ENCODE measurements at places on chromosomes 3 and 15.

DNA sequence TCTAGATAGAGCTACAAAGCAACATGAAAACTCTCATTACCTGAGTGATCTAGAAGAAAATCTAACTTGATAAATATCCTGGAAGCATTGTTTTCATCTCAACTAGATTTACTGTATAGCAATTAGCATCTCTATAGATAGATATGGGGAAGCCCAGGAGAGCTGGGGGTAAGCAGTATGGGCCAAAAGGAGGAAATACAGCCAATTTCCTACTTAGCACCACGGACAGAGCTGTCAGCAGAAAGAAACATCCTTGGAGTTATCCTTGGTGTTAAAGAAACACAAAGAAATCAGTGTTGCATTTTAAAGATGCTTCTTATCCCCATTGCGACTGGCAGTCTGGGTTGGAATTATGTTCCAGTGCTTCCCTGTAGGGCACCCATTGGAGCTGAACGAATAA, 126.2 kb downstream of the TIGIT start:
- no peak overlapping the region for H3K27ac ChIP-seq
- H3K4me3 ChIP-seq = no peak overlapping the region
- no peaks in the 10 kb centered on the region for H3K27me3 ChIP-seq
- DNase-seq = no peak

DNA sequence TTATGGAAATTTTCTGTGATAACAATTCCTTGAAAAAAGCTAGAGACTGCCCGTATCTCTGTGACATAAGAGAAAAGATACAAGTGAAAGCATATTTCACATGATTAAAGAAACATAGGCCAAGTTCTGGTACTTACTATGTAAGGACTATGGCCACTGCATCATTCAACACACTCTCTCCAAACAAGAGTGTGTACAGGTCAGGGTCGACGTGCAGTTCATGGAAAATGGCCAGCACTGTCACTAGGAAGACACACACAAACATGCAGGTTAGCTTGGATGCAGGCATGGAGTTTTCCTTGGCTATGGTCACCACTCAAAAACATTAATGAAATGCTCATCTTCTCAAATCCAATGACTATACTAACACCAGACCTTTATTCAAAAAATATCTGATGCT, 196.2 kb downstream of the SLC9A9 start:
- no peak for DNase-seq
- no peak overlapping the region for H3K27ac ChIP-seq
- H3K36me3 ChIP-seq = peaks cover 5% of the 10 kb centered on the region
- no peaks in the 10 kb centered on the region for H3K27me3 ChIP-seq
- no peak overlapping the region for H3K4me3 ChIP-seq

- no peak overlapping the region for H3K27ac ChIP-seq
- H3K36me3 ChIP-seq = no peaks in the 10 kb centered on the region
- no peaks in the 10 kb centered on the region for H3K4me1 ChIP-seq
- no peak overlapping the region for H3K4me3 ChIP-seq
- no peak for DNase-seq
- H3K27me3 ChIP-seq = no peaks in the 10 kb centered on the region
These were observed 169.0 kb downstream of the TBC1D5 start for GRCh38 chr3:17573396-17573795.

GRCh38 chr3:167184511-167184910, 195.6 kb downstream of the ZBBX start:
- H3K27ac ChIP-seq = no peak overlapping the region
- no peaks in the 10 kb centered on the region for H3K36me3 ChIP-seq
- no peaks in the 10 kb centered on the region for H3K4me1 ChIP-seq
- H3K27me3 ChIP-seq = no peaks in the 10 kb centered on the region
- DNase-seq = no peak

DNA sequence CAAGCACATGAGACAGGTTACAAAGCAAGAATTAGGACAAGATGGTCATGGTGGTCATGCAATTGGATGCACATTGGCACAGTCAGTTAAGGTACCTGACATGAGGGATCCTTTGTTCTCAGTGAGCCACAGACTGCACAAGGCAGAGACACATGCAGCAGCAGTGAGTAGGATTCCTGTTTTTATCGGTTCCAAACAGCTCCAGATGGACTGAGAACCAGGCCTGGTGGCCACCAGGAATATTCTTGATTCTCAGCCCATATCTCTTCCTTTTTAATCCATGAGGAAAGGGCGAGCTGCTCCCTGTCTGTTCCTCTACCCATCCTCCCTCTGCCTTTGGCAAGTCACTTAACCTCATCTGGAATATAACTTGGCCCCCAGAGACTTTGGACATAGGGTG, 410.8 kb downstream of the GAP43 start:
- no peak overlapping the region for H3K4me3 ChIP-seq
- no peaks in the 10 kb centered on the region for H3K27me3 ChIP-seq
- H3K4me1 ChIP-seq = no peaks in the 10 kb centered on the region
- H3K27ac ChIP-seq = no peak overlapping the region
- no peaks in the 10 kb centered on the region for H3K36me3 ChIP-seq
- no peak for DNase-seq

DNA sequence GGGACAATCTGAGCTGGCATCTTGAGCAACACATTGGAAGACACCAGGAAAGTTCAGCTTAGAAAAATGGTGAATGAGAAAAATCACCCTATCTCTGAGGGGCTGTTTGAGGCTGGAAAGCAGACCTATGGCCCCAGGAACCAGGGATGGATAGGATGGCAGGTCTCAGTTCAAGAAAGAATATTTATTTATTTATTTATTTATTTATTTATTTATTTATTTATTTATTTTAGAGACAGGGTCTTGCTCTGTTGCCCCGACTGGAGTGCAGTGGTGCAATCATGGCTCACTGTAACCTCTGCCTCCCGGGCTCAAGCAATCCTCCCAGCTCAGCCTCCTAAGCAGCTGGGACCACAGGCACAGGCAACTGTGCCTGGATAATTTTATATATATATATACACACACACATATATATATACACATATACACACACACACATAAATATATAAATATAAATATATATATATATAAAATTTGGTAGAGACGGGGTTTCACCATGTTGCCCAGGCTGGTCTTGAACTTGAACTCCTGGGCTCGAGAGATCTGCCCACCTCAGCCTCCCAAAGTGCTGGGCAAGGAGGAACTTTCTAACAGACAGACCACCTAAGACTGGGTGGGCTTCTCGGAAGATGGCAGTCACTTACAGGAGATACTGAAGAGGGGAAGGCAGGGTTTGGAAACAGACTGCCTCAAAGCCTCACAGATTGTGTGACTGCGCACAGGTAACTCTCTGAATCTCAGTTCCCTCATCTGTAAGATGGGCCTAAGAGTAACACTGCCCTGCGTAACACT, 29.7 kb downstream of the CCDC13 start:
- no peak overlapping the region for H3K4me3 ChIP-seq
- no peaks in the 10 kb centered on the region for H3K27me3 ChIP-seq
- DNase-seq = no peak
- no peak overlapping the region for H3K27ac ChIP-seq

DNA sequence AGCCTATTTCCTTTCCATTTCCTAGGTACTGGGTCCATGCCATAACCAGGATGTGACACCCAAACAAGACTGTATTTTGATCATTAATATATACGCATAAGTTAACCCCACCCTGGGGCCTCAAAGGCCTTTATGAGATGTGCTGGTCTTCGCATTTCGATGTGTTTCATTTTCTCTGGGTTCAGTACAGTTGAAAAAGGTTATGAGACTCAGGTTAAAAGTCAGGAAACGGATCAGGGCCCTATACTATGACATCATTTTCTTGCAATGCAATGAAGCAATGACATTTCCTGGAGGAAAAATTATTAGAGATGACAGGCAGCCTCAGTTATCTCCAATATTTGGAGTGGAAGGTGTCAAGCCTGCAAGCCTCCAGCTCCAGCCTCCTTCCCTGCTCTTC, 31.7 kb downstream of the TMEM212 start:
- H3K36me3 ChIP-seq = no peaks in the 10 kb centered on the region
- H3K4me3 ChIP-seq = no peak overlapping the region

- H3K36me3 ChIP-seq = no peaks in the 10 kb centered on the region
- H3K4me3 ChIP-seq = no peak overlapping the region
- no peak for DNase-seq
- H3K27ac ChIP-seq = no peak overlapping the region
- no peaks in the 10 kb centered on the region for H3K4me1 ChIP-seq
These were observed 119.1 kb downstream of the TCF12 start for GRCh38 chr15:57037548-57037947.

GRCh38 chr3:86954226-86954625, 36.7 kb downstream of the VGLL3 start:
- no peaks in the 10 kb centered on the region for H3K36me3 ChIP-seq
- no peak for DNase-seq
- H3K27me3 ChIP-seq = no peaks in the 10 kb centered on the region
- H3K4me1 ChIP-seq = no peaks in the 10 kb centered on the region

DNA sequence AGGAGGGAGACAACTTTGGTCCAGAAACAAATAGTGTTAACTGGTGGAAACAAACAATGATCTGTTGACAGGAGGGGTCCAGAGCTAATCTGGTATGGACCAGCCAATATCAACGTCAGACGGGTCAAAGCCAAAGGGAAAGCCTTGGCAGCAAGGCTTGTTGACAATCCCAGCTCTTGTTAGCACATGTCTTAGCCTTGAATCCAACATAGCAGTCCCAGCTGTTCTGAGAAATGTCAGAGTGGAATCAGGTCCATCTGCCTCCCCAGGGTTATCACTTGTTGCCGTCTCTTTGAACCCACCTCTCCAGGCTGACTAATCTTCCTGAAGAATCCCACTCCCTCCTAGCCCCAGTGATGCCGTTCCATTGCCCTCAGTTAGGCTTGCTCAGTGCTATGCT, 404.6 kb upstream of the MCTP2 start:
- no peak overlapping the region for H3K4me3 ChIP-seq
- H3K27me3 ChIP-seq = no peaks in the 10 kb centered on the region
- no peak overlapping the region for H3K27ac ChIP-seq
- H3K36me3 ChIP-seq = no peaks in the 10 kb centered on the region
- H3K4me1 ChIP-seq = no peaks in the 10 kb centered on the region
- no peak for DNase-seq

- H3K36me3 ChIP-seq = peaks cover 7% of the 10 kb centered on the region
- H3K4me1 ChIP-seq = peaks cover 56% of the 10 kb centered on the region
- H3K27me3 ChIP-seq = no peaks in the 10 kb centered on the region
- H3K27ac ChIP-seq = no peak overlapping the region
- no peak for DNase-seq
These were observed 7.2 kb downstream of the SH3BP5 start for GRCh38 chr3:15325228-15325627.

DNA sequence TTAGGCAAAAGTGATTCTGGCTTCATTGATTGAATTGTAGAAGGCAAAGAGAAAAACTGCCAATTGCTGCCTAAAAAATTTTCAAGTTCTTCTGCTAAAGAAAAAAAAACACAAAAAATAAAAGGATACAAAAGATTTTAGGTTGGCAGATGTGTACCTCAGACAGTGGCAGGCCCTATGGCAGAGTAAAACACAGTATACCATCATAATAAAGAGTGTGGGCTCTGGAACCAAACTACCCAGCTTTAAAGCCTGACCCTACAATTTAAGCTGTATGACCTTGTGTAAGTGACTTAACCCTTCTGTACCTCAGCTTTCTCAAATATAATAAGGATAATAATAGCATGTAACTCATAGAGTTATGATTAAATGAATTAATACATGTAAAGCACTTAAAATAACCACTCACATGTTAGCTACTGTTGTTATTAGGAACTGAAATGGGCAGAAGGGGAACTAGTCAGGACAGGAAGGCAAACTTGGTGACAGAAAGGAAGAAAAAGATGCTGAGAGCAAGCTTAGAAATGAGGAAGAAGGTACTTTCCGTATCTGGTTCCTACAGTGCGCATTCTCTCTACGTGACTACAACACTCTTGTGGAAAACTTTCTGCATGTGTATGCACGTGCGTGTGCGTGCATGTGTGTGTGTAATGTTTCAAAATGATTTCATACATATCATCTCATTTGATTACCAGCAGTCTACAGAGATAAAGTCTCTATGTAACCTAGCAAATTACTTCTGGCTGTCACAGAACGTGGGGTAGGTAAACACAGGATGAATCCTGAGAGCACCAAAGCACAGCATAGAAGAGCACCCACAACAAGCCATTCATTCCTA, 13.6 kb upstream of the GATM start:
- no peaks in the 10 kb centered on the region for H3K4me1 ChIP-seq
- no peak for DNase-seq

DNA sequence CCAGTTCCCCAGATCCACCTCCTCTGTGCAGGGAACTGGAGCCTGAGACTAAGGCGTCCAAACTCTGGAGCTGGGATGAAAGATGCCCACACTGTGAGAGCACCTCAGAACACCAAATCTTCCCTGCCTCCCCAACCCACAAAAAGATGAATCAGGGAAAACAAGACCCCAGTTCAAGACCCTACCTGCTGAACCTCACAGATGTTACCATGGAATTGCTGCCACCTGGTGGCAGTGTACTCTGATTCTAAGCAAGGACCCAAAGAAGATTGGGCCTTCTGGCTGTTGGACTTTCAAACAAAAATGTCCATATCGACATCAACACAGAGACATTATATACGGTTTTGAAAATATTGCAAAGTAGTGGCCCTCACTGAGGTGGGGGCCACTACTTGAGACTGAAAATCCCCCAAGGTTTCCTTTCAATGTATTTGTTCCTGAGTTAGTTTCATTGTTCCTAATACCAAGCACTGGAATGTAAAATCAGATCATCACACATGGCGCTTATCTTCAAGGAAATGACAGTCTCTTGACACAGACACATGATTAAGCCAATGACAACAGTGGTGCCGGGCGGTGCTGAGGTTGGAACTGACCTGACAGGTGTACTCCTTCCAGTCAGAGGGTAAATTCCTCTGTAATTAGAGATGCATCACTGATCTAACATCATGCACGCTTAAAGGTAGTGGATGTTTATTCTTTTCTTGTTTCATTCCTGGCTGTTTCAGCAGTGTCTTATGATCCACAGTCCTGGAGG, 67.6 kb downstream of the SLC6A11 start:
- no peaks in the 10 kb centered on the region for H3K36me3 ChIP-seq
- no peaks in the 10 kb centered on the region for H3K27me3 ChIP-seq
- H3K27ac ChIP-seq = no peak overlapping the region

DNA sequence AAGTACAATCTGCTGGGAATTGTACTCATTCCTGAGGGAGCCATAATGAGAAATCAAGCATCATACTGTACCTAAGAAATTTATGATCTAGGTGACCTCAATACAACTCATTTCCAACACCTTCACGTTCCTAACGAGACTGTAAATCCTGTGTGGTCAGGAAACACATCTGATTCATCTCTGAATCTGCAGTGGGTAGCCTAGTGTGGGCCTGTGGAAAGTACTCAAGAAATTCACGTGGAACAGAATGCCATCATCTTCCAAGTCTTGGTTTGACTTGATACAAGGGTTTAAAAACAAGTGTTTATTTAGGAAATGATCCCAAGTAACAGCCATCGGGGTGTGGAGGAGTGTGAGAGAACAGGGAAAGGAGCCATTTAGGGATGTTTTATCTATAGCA, 568.9 kb downstream of the EDEM1 start:
- no peak overlapping the region for H3K27ac ChIP-seq
- no peak overlapping the region for H3K4me3 ChIP-seq
- no peak for DNase-seq
- H3K36me3 ChIP-seq = no peaks in the 10 kb centered on the region

- no peak overlapping the region for H3K27ac ChIP-seq
- H3K4me3 ChIP-seq = no peak overlapping the region
- no peaks in the 10 kb centered on the region for H3K27me3 ChIP-seq
- no peak for DNase-seq
These were observed 160.1 kb upstream of the DPH6 start for GRCh38 chr15:35705884-35706585.

GRCh38 chr15:77568014-77568972, 64.4 kb downstream of the LINGO1 start:
- no peaks in the 10 kb centered on the region for H3K4me1 ChIP-seq
- H3K27me3 ChIP-seq = no peaks in the 10 kb centered on the region
- no peak overlapping the region for H3K4me3 ChIP-seq
- H3K27ac ChIP-seq = no peak overlapping the region
